IMR-90 (cell line): ENCODE measurements at places on chromosomes 12 and 14. TPM values are rescaled to one million over a fixed set of nuclear protein-coding genes. Genes with fewer than 3 reads are reported as not detected.

Gene RD3L
- not detected in 2 replicates for total RNA-seq

Gene TEX52
- not detected in 2 replicates for total RNA-seq

DNA sequence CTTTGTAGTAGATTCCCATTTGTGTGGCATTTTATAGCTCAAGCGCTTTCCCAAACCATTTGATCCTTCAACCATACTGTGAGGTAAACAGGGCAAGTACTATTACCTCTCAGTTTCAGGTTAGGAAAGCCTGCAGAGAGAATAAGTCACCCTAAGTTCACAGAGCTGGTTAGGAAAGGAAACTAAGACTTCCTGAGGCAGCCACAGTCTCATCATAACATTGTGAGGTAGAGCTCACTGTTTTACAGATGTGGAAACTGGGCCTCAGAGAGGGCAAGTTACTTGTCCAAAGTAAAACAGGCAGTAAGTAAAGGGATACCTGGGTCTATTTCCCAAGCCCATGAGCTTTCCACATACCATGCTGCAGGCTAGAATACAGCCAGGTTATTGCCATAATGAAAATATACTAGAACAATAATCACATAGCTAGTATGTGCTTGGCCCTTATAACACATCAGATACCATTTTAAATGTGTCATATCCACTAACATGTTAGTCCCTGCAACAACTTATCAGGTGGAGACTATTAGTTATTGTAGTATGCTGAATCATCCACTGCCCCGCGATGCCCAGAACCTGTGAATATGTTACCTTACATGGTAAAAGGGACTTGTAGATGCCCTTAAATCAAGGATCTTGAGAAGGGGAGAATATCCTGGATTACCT lies 150.9 kb upstream of the GRIP1 start:
- H3K4me1 ChIP-seq: no peaks in the 10 kb centered on the region

DNA sequence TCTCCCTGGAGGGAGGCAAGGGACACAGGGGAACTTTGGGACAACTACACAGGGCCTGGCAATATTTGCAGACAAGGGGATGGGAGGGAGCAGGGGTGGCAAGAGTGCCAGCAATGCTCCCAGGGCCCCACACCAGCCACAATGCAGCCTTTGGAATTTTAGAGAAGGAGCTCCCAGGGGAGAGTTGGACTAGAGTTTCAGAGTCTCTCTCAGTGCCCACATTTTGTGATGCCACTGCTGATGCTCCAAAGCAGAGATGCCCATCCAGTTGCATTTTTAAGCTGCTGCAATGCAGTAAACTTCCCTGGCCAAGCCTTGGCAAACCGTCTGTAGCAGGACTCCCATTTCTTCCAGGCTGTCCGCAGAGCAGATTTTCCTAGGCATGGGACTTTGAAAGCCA lies 98.9 kb downstream of the ZFP36L1 start:
- no peak overlapping the region; the same call in 1 of the 2 replicates for H3K27ac ChIP-seq
- no peak for DNase-seq
- H3K4me3 ChIP-seq: no peak overlapping the region
- no peaks in the 10 kb centered on the region for H3K36me3 ChIP-seq
- H3K4me1 ChIP-seq: peaks cover 39% of the 10 kb centered on the region
